Stimulated activated CD4-positive, alpha-beta T cell treated with anti-CD3 and anti-CD28 coated beads, Interleukin-2, amount 100 ng/mL, for 4 hours (primary cell): ENCODE measurements at places on chromosomes 2 and 18.

GRCh38 chr2:8149985-8150539 lies 531.8 kb upstream of the ID2 start:
- no peak for DNase-seq

- DNase-seq: no peak
Measured at GRCh38 chr2:157046396-157046795, 211.1 kb upstream of the GALNT5 start.

DNA sequence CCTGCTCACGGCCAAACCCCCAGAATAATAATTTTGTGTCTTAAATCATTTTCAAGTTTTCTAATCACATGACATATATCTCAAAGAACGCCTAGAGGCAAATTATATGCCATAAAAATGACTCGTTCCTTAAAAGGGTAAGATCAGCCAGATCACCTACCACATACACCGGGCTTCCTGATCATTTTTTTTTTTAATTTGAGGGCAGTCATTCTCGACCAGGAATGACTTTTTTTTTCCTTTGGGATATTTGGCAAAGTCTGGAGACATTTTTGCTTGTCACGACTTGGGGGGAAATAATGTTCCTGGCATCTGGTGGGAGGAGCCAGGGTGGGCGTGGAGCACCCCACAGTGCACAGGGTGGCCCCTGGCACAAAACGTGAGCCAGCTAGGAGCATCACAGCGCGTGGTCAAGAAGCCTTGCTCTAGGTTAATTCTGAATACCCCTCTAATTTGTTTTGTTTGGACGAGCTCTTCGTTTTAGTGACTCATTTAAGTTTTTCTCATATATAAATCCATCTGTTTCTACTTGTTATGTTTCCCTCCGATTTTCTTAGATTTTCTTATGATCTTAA lies 94.9 kb downstream of the TWIST2 start:
- no peak for DNase-seq

DNA sequence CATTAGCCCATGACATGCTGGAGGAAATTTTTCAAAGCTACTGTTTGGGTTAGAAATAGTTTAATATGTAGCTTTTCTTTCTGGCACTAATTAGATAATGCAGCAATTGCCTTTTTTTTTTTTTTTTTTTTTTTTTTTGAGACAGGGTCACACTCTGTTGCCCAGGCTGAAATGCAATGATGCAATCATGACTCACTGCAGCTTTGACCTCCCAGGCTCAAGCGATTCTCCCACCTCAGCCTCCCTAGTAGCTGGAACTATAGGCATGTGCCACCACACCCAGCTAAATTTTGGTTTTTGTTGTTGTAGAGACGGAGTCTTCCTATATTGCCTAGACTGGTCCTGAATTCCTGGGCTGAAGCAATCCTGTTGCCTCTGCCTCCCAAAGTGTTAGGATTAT lies 136.2 kb downstream of the SP100 start:
- no peak for DNase-seq

DNA sequence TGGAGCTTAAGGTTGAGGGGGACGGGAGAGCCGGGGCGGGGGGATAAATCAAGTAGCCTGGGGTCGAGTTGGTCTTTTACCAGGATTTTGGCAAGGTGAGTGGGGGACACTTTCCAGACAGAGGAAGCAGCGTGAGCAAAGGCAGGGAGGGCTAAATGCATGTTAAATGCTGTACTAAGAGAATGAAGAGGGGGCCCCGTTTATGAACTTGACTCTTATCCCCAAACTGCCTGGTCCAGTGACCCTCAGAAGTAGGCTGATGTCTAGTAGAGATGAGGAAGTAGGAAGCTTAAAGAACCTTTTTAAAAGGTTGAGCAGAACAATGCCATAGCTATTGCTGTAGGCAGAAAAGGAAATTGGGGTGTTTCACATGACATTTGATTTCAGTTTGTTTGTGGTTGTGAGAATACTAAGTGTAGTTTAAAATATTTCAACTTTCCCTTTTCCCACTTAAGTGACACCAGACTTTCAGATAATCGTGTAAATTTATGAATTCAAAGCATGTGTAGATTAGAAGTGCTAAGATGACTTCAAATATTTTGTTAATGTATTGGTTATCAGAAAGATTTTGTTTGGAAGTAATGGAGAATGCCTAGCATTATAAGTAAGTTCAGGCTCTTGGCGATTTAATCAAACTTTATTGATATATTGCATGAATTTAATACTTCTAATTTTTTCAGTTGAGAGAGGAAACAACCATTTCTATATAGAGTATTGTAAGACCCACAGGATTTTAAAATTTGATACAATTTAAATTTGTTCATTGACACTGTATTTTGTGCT lies 1.8 kb downstream of the REL start:
- no peak for DNase-seq

- DNase-seq: no peak
Measured at GRCh38 chr2:218780851-218781690, 876 bp upstream of the CYP27A1 start.

DNA sequence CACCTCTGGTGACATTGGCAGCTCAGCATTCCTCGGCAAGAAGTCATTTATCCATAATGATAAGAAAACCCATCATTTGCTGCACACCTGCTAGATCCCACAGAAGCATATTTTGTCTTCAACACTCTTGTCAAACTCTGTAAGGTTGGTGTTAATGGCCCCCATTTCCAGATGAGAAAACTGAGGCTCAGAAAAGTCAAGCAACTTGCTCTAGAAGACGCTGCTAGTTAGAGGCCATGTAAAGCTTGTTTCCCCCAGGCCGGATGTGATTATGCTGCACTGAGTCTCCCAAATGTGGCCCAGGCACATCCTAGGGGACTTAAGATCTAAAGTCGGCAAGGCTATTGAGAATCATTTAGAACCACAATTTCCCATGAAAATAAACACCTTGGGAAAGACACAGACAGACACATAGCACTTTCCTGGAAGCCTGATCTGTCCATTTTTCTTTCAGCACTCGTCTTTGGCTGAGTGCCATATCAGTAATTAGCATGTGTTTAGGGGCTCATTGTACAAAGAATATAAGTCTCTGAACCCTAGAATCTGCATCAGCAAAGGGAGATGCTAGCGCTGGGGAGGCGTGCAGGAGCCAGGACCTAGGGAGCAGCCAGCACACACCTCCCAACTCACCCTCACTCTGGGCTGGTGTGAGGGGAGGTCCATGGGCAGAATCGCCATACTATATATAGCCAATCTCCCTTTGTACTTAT lies 39.3 kb downstream of the C1QL2 start:
- DNase-seq: no peak

GRCh38 chr18:37442477-37442876 lies 123.1 kb downstream of the CELF4 start:
- no peak for DNase-seq

DNA sequence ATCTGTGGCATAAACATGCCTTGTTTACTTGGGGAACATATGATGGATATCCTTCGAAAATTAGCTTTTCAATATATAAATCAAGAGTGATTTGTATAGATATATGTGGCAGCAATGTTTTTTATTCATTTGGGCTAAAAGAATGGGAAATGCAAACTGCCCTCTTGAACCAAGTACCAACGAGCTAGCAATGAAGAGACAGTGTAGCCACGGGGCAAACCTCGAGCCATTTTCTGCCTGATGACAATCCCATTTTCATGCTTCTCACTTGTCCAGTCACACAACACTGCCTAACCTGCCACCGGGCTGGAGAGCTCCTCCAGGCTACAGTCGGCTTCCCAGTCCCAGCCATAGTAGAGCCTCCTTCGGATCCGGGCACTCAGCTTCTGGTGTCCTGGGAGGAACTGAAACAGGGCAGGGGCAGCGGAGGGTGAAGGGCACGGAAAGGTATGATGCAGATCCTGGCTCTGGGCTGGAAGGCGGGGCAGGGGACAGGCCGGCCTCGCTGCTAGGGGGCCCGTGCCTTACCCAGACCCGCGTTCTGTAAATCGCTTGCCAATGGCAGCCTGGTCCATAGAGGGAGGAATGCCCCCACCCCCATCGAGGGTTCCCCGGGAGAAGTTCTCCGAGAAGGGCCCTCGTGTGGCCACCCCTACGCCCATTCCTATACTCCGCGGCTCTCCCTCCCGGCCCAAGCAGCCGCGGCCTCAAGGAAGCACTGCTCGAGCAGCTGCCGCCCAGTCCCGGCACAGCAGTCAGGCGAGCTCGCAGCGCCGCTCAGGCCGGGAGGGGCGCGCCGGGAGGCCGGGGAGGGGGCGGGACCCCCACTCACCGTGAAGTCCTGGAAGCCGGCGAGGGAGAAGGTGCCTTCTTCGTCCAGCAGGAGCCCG lies 552 bp downstream of the CNPPD1 start:
- DNase-seq: no peak

- DNase-seq: peak; percentile 6
Measured at GRCh38 chr18:24176727-24177416, 38.0 kb downstream of the CABYR start.

- no peak for DNase-seq
Measured at GRCh38 chr2:158211502-158211901, 109.8 kb downstream of the UPP2 start.

GRCh38 chr18:9828506-9829396 lies 57.0 kb upstream of the TXNDC2 start:
- DNase-seq: no peak

DNA sequence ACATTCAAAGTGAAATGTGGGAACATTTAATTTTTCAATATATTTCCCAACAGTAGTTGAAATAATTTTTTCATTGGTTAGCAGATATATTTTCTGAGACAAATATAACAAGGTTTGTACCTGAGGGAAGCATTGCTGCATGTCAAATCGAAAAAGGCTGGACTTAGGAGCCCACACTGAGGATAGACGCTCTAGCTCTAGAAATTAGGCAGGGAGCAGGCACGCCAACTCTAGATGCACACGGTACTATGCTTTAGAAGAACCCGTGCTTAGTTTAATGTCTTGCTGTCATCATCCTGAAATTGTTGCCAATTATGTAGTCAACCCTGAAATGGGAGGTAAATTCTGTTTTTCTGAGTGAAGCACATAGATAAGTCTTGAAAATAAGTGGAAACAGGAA lies 731.1 kb upstream of the ZNF804A start:
- no peak for DNase-seq

DNA sequence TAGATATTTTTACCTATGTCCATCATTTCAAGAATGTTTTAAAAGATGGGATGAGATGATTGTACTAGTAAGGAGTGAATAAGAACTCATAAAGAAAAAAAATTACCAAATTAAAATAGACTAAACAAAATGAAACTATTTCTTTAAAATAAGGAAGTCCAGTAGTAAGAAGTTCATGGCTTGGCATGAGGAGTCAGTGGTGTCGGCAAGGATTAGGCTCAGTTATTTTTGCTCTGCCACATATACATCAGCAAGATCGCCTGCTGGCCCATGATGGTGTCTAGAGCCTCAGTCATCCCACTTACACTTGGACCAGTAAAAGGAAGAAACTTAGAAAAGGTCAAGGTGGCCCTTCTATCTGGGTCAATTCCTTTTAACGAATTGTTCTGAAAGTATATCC lies 300.9 kb upstream of the SLC8A1 start:
- DNase-seq: no peak

GRCh38 chr18:61236356-61237057 lies 96.7 kb upstream of the CDH20 start:
- DNase-seq: no peak

DNA sequence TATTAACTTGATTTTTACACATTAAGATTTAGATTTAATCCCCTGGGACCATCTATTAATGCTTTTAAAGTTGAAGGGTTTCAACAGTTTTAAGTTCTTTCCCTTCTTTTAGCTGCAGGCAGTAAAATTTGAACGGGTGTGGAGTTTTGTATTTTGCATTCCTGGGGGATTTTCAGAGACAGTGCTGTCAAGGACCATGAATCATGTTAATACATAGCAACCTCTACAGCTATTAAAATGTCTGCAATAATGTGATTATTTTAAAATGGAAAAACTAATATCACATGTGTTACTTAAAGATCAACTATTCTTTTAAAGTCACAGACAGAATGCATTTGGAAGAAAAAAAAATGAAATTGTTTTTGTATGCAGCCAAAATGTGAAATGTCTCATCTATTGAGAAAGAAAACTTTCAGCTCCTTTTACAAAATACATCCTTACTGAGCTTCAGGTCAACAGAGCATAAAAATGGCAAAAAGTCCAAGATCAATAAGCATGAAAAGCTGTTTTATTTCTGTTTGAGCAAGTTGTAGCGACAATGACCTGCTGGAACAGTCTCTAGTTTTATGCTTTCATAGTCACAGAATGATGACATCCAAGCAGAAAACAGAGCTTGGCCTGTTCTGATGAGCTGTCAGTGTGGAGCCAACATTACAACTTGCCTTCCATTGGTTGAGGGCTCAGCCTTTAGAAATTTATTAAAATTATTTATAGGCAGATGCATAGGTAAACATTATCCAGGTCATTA lies 21.6 kb upstream of the ZNF521 start:
- no peak for DNase-seq

DNA sequence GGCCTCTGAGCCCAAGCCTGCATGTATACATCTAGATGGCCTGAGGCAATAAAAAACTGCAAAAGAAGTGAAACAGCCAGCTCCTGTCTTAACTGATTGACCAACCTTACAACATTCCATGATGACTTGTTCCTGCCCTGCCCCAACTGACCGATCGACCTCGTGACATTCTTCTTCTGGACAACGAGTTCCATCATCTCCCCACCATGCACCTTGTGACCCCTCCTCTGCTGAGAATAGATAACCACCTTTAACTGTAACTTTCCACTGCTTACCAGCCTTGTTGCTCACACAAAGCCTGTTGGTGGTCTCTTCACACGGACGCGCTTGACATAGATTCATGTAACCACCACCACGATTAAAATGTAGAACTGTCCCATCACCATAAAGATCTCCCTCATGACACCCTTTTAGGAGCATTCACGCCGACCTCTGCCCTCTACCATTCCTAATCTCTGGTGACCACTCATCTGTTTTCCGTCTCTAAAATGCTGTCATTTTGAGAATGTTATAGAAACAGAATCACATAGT lies 120.1 kb upstream of the REV1 start:
- DNase-seq: no peak

- no peak for DNase-seq
Measured at GRCh38 chr2:6828299-6828584, 37.5 kb downstream of the CMPK2 start.

GRCh38 chr2:224861266-224861665 lies 145.1 kb upstream of the CCDC195 start:
- DNase-seq: no peak

- DNase-seq: no peak
Measured at GRCh38 chr2:80527119-80527518, 222.6 kb upstream of the LRRTM1 start.

- peak; percentile 35 for DNase-seq
Measured at GRCh38 chr18:3012136-3013023, 564 bp downstream of the LPIN2 start.

- DNase-seq: no peak
Measured at GRCh38 chr2:23988371-23988770, 21.5 kb upstream of the MFSD2B start.

- no peak for DNase-seq
Measured at GRCh38 chr2:101619191-101619591, 78.3 kb upstream of the MAP4K4 start.

GRCh38 chr18:74331404-74331803 lies 15.8 kb downstream of the C18orf63 start:
- DNase-seq: no peak

- no peak for DNase-seq
Measured at GRCh38 chr2:36550006-36550405, 48.0 kb downstream of the FEZ2 start.

GRCh38 chr2:176291335-176291734 lies 22.1 kb downstream of the MTX2 start:
- DNase-seq: no peak
